Heart left ventricle (tissue), 16 donors: ENCODE measurements at places on chromosomes 16 and 17. TPM values are rescaled to one million over a fixed set of nuclear protein-coding genes. Genes with fewer than 3 reads are reported as not detected.
A peak's percentile ranks its signal among the peaks of the same experiment; 100 is the strongest.

DNA sequence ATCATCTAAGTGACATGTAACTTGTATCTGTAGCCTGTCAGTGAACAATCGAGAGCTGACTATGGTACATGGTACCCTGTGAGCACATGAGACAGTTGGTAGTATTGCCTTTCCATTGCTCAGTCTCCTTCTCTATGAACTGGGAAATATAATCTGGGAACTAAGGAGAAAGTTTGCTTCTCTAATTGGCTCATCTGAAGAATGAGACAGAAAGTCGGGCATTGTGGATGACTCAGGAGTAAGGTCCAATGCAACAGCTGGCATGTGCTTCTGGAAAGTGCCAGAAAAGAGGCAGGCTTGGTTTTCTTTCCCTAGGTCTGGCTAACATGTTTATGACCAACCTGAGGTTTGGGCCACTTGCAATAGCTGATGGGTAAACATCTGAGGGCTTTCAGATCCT, 51.9 kb downstream of the ZZEF1 start:
- no peak overlapping the region for H3K27ac ChIP-seq
- no peak overlapping the region for H3K4me3 ChIP-seq
- H3K27me3 ChIP-seq, result no peaks in the 10 kb centered on the region
- no peaks in the 10 kb centered on the region for H3K4me1 ChIP-seq

DNA sequence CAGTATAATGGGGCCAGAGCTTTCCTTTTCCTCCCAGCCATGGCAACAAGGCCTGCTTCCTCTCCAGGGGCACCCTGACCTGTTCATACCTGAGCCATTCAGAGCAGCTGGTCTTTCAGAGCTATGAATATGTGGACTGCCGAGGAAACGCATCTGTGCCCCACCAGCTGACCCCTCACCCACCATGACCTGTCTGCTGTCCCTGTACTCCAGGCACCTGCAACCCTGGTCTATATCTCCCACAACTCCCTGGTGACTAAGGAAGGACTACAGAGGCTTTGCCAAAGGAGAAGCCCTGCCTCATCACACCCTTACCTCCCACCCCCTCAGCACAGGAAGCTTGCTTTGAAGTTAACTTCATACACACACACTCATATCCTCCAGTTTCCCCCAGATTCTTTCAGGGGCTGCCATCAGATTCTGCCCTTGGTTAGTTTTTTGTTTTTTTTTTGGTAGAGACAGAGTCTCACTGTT, 6.0 kb downstream of the TMEM106A start:
- no peak overlapping the region for H3K4me3 ChIP-seq
- H3K27ac ChIP-seq, result no peak overlapping the region
- peaks cover 5% of the 10 kb centered on the region for H3K4me1 ChIP-seq
- DNase-seq, result no peak

Gene CD79B
- total RNA-seq, result 7.8 TPM

DNA sequence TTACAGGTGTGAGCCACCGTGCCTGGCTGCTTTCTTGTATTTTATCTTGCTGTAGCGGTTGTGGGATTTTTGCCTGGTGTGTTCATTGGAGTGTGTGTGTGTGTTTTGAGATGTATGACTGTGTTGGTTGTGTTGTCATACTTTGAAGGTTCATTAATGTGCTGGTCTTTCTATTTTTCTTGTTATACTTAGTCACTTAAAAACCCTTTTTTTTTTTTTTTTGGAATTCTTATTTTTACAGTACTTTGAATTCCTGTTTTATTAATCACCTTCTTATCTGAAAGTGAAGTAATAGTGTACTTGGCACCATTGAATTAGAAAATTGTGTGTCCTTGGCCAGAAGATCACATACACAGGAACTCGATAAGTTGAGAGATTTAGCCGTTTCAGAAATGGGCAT, 30.2 kb downstream of the TENT4B start:
- H3K27ac ChIP-seq, result no peak overlapping the region
- H3K27me3 ChIP-seq, result no peaks in the 10 kb centered on the region
- no peak overlapping the region for H3K4me3 ChIP-seq
- H3K36me3 ChIP-seq, result no peaks in the 10 kb centered on the region
- no peak for DNase-seq
- peaks cover 13% of the 10 kb centered on the region for H3K4me1 ChIP-seq

Gene EDC4
- total RNA-seq, result 31.2 TPM

Gene MMP25
- 0.90 TPM for total RNA-seq

- H3K4me3 ChIP-seq, result no peak overlapping the region
- no peak for DNase-seq
- H3K4me1 ChIP-seq, result peaks cover 8% of the 10 kb centered on the region
- no peaks in the 10 kb centered on the region for H3K27me3 ChIP-seq
- no peak overlapping the region for H3K27ac ChIP-seq
Observed at GRCh38 chr17:77748436-77748835, 210.1 kb upstream of the TNRC6C start.

DNA sequence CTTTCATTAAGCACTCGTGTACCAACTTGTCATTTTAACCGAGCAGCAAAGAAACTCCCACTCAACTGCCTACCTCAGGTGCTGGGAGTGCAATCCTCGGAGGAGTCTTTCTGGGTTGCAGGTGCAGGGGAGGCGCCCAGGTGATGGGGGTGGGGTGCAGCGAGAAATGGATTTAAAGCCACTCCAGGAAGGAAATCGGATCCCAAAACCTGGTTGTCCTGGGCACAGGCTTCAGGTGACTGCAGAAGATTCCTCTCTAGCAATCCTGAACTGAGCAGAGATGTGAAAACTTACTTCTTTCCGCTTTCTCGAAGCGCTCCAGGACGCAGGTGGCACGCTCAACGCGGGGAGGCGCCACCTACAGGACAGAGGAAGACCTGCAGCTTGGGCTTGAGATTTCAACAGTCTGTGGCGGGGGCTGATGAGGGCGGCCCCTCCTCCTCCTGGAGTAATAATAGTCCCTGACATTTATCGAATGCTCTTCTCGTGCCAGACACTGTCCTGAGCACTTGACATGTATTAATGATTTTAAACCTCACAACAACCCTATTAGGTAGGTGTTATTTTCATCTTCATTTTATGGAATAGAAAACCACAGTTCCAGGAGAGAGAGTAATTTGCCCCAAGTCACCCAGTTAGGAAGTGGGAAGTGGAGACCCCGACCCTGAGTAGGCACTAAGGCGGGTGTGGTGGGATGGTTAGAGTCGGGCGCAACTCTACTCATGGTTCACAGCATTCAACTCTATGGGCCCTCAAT, 27.2 kb upstream of the SKAP1 start:
- peaks cover 18% of the 10 kb centered on the region for H3K27me3 ChIP-seq
- no peaks in the 10 kb centered on the region for H3K36me3 ChIP-seq

GRCh38 chr17:61755668-61756067, 107.7 kb downstream of the BRIP1 start:
- H3K4me3 ChIP-seq, result no peak overlapping the region
- DNase-seq, result no peak
- no peaks in the 10 kb centered on the region for H3K36me3 ChIP-seq
- H3K4me1 ChIP-seq, result no peaks in the 10 kb centered on the region
- no peak overlapping the region for H3K27ac ChIP-seq

Gene C17orf67
- 0.37 TPM for total RNA-seq

DNA sequence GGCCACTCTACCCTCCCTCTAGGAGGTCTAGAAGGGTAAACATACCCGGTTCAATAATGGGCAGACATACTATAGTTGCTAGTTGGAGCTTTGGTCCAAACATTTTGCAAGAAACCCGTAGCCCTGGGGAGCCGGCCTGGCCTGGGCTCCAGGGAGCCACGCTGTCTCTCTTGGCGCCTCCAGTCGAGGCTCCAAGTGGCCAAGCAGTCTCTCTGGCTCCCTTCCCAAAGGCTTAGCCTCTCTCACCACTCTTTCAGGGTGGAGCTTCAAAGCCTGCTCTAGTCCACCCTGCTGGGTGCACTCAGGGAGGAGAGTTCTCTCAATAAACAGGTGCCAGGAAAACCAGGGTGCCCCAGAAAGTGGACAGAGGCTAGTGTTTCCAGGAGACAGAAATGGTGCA, 32.2 kb downstream of the RCVRN start:
- no peak for DNase-seq
- H3K4me1 ChIP-seq, result no peaks in the 10 kb centered on the region
- H3K27ac ChIP-seq, result no peak overlapping the region
- H3K4me3 ChIP-seq, result no peak overlapping the region
- H3K27me3 ChIP-seq, result no peaks in the 10 kb centered on the region
- H3K36me3 ChIP-seq, result no peaks in the 10 kb centered on the region

- peaks cover 43% of the 10 kb centered on the region for H3K4me1 ChIP-seq
- no peak overlapping the region for H3K4me3 ChIP-seq
- H3K27me3 ChIP-seq, result peaks cover 99% of the 10 kb centered on the region
Observed at GRCh38 chr16:86512301-86512859, 2.1 kb downstream of the FOXF1 start.

Gene KCNJ16
- total RNA-seq, result not detected

DNA sequence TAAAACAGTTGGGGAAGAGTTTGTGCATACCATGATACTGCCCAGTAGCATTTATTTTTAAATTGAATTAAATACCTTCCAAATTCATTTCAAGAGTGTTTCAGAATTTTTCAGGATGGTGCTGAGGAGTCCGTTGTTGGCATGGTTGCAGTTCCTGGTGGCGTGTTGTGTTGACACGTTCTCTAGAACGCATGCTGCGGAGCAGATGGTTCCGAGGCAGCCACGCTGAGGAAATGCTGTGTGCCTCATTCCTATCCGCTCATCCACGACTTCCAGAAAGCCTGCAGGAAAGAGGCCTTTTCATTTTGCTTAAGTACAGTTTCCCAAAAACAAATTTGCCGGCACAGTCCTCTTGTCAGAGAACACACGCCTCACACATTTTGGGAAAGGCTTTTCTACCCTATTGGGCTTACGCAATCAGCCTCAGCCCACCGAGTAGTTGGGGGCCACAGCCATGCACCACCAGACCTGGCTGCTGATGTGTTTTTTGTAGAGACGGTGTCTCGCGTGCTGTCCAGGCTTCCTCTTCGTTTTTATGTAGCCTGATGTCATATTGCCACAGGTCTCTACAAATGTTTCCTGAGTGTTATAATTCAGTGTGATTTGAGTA, 32.1 kb upstream of the IL17C start:
- peak; percentile 13 for DNase-seq
- no peaks in the 10 kb centered on the region for H3K27me3 ChIP-seq
- H3K36me3 ChIP-seq, result peaks cover 84% of the 10 kb centered on the region
- no peaks in the 10 kb centered on the region for H3K4me1 ChIP-seq
- no peak overlapping the region for H3K27ac ChIP-seq

Gene LITAFD
- total RNA-seq, result not detected

DNA sequence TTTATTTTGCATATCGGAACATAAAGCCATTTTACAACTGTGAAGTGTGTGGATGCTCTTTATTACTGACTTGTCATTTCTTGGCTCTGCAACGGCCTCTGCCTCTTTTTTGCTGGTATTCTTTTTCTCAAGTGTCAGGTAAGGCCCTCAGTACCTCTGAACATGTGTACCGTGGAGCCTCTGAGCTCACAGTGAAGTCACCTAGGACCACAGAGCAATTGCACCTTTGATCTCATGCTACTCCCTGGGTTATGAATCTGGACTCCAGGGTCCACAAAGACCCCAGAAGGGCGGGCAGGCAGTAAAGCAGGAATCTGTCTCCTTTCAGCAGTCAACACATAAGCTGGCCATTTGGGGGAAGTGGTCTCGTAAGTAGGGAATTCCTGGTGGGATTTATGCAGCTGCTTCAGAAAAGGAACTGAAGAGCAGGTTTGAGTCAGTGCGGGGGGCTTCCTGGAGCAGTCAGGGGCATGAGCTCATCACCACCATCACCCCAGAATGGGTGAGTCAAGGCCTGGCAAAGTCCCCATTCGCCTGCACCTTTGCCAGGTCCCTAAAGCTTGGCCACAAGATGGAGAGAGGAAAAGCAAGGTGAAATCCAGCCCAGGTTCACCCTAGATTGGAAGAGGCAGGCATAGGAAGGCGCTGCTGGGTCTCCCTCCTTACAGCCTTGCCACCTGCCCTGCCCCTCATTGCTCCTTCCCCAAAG, 33.0 kb downstream of the TBX4 start:
- H3K4me1 ChIP-seq, result no peaks in the 10 kb centered on the region
- no peaks in the 10 kb centered on the region for H3K27me3 ChIP-seq
- H3K27ac ChIP-seq, result no peak overlapping the region
- DNase-seq, result no peak

Gene CHST4
- not detected for total RNA-seq
